ENCODE measurements at places on chromosomes 16 and 17.

DNA sequence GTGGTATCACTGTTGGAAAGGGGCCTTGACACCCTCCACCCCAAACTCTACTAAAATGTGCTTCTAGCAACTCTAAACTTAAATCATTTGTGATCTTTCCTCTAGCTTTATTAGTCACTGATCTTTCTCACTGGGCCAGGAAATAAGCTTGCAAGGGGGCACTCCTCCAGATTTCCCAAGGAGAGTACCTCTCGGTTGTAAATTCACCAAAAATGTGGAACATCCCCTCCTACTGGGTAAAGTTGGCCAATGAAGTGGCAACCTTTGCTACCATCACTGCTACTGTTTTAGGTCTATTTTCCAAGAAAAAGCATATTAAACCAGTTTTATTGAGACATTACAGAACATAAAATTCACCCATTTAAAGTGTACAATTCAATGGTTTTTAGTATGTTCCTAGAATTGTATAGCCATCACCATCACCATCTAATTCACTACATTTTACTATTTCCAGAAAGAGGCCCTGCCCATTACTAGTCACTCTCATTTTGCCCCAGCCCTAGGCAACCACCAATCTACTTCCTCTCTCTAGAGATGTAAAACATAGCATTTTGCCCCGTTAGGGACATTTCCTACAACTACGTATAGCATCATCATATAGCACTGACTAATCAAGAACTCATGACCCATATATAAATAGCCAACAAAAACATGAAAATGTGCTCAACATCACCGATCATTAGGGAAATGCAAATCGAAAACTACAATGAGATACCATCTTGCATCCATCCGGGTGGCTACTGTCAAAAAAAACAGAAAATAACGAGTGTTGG is 44.6 kb upstream of the ADCY9 start:
- no peak for DNase-seq

GRCh38 chr16:81551821-81552304 is 107.3 kb downstream of the CMIP start:
- DNase-seq, result no peak

GRCh38 chr17:35773679-35774425 is 13.2 kb downstream of the C17orf50 start:
- no peak for DNase-seq

DNA sequence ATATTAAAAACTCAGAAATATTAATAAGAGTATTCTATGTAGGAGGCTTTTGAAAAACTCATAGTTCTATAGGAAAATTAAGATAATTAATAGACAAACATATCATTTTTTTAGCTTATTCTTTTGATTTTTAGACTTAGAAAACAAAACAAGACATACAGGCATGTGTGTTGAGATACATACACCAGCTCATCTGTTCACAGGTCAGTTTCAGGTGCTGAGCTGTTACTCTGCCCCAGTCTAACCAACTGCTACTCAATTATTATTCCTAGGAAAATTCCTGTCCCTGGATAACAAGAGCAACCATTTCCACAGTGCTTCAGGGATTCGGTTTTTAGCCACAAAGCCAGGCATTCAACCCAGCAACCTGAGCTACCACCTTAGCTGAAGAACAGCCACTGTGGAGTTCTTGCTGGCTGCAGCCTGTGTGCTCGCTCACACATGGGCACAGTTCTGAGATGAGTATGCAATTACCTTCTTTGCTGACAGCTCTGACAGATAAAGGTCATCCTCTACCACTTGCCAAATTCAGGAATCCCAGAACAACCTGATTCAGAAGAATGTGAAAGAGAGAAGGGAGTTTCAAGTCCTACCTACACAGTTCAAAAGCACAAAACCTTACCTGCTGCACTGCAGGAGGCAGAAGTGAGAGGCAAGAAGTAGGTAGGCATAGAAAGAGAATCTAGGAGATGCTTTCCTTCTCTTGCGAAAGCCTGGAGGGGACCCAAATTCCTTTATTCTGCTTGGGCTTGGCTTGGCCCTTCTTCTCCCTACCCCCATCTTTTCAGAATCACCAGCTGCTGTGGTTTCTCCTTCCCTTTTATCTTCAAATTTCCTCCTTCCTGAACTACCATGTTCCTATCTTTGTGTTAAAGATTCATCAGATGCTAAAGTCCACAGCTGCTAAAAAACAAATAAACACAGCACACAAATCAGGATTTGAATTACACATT is 62.7 kb downstream of the TEX2 start:
- DNase-seq, result no peak

- no peak for DNase-seq
Observed at GRCh38 chr16:79519448-79519847, 81.1 kb downstream of the MAF start.

DNA sequence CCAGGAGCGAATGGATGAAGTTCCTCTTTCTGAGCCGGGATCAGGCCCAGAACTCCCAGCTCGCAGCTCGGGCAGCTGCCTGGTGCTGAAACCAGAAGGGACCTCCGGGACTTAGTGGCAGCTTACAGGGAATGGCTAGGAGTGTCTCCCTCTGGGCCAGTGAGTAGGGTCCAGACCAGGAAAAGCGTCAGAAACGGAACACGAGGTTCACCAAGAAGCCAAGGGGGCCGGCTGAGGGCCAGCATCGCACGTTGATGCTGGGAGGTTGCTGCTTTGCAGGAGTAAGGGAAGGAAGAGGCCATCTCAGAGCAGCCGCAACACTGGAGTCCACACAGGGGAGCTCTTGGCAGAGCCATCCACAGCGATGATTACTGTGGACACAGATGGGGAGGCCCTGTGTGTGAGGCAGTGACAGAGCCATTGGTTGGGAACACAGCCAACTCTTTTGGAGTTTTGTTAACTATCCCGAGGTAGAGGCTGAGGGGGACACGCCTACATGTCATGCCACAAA is 74.0 kb upstream of the CREBBP start:
- no peak for DNase-seq

- no peak for DNase-seq
Observed at GRCh38 chr16:73034374-73034773, 13.6 kb downstream of the ZFHX3 start.

- DNase-seq, result no peak
Observed at GRCh38 chr17:76720211-76720610, 6.2 kb downstream of the JMJD6 start.

- no peak for DNase-seq
Observed at GRCh38 chr16:31038993-31039392, 5.6 kb downstream of the STX4 start.

DNA sequence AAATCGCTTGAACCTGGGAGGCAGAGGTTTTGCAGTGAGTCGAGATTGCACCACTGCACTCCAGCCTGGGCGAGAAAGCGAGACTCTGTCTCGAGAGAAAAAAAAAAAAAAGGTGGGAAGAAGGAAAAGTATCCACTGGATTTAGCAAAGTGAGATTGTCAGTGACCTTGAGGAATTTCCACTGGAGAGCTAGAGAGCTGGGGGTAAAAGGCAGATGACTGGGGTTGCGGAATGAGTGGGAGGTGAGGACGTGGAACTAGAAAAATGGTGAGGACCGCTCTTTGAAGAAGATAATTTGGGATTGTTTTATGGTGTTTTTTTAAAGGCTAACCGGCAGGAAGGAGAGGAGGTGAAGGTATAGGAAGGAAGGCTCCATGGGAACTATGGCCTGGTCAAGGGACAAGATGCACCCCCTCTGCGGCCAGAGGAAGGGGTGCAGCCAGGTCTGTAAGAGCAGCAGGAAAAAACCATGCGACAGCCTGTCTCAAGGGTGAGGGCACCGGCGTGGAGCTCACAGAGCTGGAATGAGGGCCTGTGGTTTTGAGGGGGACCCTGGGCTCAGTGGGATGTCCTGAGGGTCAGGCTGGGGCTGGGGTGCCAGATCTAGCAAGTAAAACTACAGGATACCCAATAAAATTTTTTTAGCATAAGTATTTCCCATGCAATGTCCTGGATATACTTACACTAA is 694 bp upstream of the MLST8 start:
- no peak for DNase-seq

- no peak for DNase-seq
Observed at GRCh38 chr16:68194251-68194650, 41.7 kb downstream of the ESRP2 start.

GRCh38 chr16:7086822-7087616 is 245.6 kb upstream of the RBFOX1 start:
- DNase-seq, result peak; percentile 81

GRCh38 chr17:50891577-50891989 is 25.4 kb upstream of the TOB1 start:
- DNase-seq, result no peak

- no peak for DNase-seq
Observed at GRCh38 chr16:11977376-11978041, 975 bp downstream of the SNX29 start.

GRCh38 chr17:71004413-71004812 is 835.1 kb downstream of the KCNJ2 start:
- no peak for DNase-seq

DNA sequence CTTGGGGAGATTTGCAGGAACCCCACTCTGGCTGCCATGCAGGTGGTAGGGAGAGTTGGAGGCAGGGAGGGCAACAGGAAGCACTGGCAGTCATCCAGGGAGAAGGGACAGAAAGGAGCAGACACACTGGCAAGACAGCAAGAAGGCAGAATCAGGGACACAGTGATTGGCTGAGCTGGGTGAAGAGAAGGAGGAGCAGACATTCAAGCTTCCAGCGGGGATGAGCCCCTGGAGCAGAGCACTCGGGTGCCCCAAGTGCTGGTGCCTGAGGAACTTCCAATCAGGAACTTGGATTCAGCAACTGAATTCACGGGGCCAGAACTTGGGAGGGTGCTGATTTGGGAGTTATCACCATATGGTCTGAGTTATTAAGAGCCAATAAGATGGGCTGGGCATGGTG is 6.3 kb upstream of the ITGA3 start:
- DNase-seq, result no peak

- DNase-seq, result no peak
Observed at GRCh38 chr17:69717214-69717613, 302.7 kb downstream of the MAP2K6 start.

DNA sequence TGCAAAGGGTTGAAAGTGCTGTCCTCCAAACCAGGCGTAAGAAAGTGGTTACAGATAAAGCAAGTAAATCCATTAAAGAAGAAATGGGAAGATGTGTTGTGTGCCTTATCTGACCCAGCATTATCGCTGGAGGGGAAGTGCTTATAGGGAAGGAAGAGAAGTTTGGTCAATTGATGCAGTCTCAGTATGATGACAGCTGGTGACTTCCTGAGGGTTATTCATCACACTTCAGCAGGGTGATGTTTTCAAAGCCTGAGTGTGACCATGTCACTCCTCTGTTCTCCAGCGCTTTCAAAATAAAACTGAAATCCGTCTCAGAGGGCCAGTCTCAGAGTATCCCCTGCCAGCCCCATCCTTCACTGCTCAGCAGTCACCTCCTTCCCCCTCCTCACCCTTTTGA is 505.4 kb upstream of the RBFOX1 start:
- DNase-seq, result no peak

DNA sequence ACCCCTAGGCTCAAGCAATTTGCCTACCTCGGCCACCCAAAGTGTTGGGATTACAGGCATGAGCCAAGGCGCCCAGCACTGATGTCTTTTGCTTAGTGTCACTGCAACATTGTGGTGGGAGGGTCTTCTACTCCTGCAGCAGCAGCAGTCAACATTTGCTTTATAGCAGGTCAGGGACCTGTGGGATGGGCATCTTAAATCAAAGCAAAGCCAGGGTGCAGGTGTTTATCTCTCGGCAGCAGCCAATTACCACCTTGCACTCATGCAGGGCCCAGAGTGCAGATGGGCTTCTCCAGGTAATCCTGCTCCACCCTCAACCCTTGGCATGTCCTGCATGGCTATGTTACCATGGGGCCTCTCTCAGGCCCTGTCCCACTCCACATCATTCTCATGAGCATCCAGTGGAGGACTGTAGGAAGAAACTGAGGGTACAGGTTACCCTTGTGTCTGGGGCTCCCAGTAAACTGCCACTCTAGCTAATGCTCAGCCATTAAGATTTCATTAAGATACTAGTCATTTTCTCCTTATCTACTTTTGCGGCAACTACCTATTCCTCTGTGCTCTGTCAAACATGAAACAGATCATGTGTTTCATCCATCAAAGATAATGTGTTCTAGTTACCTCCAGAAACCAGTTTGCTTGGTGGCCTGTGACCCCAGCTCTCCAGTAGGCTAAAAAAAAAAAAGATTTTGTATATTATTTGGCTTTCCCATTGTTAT is 16.8 kb downstream of the ADGRG5 start:
- DNase-seq, result no peak

DNA sequence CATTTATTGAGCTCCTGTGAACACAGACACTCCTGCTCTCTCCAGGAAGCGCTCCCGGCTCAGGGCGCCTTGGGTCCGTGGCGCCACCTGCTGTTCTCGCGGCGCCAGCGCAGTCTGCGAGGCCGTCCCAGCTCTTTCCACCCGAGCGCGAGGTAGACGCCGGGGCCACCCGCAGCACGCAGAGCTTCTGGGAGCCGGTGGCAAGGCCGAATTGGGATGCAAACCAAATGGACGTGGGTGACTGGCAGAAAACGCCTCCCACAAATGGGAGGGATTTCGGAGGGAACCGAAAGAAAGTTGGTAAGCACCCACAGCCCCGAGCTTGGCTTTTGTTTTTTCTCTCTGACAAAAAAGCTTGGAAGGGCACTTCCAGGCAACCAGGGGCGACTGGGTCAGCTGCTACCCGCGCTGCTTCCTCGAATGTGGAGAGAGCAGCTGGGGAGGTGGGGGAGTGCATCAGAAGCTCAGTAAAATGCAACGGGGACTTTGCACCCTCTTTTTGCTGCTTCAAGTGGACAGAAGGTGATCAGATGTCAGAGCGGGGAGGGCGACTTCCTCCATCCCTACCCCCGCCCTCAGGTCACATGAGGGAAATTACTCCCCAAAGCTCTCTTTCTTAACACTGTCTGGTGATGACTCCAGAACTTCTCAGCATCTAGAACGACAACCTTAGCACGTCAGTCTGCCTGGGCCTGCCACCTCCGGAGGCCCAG is 13.5 kb upstream of the N4BP1 start:
- peak; percentile 92 for DNase-seq

- no peak for DNase-seq
Observed at GRCh38 chr16:67030221-67030962, 1.4 kb downstream of the CBFB start.

DNA sequence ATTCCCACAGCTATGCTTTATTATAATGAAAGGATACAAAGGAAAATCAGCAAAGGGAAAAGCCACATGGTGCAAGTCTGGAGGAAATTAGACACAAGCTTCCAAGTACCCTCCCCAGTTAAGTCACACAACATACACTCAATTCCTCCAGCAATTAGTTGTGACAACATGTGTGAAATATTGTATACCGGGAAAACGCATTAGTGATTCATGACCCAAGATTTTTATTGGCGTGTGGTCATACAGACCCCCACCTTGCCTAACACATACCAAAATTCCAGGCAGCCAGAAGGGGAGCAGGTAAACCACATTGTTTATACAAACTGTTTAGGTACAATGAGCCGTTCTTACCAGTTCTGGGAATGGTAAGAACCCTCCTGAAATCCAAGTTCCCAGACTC is 160.6 kb downstream of the CYB561 start:
- no peak for DNase-seq

- DNase-seq, result no peak
Observed at GRCh38 chr16:58378401-58378800, 13.9 kb upstream of the GINS3 start.

DNA sequence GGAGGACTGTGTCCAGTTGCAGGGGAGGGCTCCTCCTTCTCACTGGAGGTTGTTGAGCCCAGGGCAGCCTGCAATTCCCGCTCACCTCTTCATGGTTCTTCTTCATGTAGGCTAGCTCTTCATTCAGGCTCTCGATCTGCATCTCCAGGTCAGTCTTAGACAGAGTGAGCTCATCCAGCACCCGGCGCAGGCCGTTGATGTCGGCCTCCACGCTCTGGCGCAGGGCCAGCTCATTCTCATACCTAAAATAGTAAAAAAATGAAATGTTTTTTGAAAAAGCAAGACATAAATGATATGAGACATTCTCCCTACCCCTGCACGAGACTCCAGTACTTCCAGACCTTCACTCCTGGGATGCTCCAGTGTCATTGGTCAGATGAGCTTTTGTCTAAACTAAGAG is 2.2 kb downstream of the KRT13 start:
- DNase-seq, result no peak

Measured in D341Med (cell line).